ENCODE measurements at places on chromosomes 1 and 21. TPM values are rescaled to one million over a fixed set of nuclear protein-coding genes. Genes with fewer than 3 reads are reported as not detected.

Gene ZSCAN20
- 8.7 TPM for total RNA-seq

Gene IFNLR1
- total RNA-seq: under 0.01 TPM

Gene C8B
- not detected for total RNA-seq

Gene ANGPTL3
- not detected for total RNA-seq

Gene PLA2G2D
- not detected for total RNA-seq

Gene RBM11
- total RNA-seq: 0.17 TPM

Gene IBA57
- 3.6 TPM for total RNA-seq

Gene LIPI
- total RNA-seq: not detected

Gene CELA3A
- not detected for total RNA-seq

Gene GJC2
- total RNA-seq: 13.4 TPM

Gene PKP1
- total RNA-seq: under 0.01 TPM

Gene HAO2
- total RNA-seq: not detected

Gene ITGB2
- total RNA-seq: not detected

Gene RPE65
- total RNA-seq: not detected

Gene SLC16A4
- 64.4 TPM for total RNA-seq

Gene TRIM17
- total RNA-seq: 0.26 TPM

Gene LORICRIN
- not detected for total RNA-seq

Gene FAM43B
- under 0.01 TPM for total RNA-seq

Gene CCDC181
- total RNA-seq: 0.66 TPM

Gene ADAMTS4
- 0.51 TPM for total RNA-seq

Data from fibroblast of lung (primary cell).